ENCODE measurements at places on chromosomes 12 and 14. TPM values are rescaled to one million over a fixed set of nuclear protein-coding genes. Genes with fewer than 3 reads are reported as not detected.

Gene CIT
- total RNA-seq, result 44.1 TPM

Gene ZFYVE21
- total RNA-seq, result 52.5 TPM

Gene PELI2
- total RNA-seq, result 32.2 TPM

Gene ESPL1
- total RNA-seq, result 24.3 TPM

Gene ISCU
- total RNA-seq, result 69.7 TPM

Gene KRT74
- total RNA-seq, result not detected

Gene CLEC9A
- total RNA-seq, result not detected

GRCh38 chr14:106315436-106315835 lies 789.1 kb downstream of the TMEM121 start:
- no peak for DNase-seq

- DNase-seq, result no peak
Measured at GRCh38 chr12:51942501-51943000, 8.9 kb upstream of the ACVR1B start.

DNA sequence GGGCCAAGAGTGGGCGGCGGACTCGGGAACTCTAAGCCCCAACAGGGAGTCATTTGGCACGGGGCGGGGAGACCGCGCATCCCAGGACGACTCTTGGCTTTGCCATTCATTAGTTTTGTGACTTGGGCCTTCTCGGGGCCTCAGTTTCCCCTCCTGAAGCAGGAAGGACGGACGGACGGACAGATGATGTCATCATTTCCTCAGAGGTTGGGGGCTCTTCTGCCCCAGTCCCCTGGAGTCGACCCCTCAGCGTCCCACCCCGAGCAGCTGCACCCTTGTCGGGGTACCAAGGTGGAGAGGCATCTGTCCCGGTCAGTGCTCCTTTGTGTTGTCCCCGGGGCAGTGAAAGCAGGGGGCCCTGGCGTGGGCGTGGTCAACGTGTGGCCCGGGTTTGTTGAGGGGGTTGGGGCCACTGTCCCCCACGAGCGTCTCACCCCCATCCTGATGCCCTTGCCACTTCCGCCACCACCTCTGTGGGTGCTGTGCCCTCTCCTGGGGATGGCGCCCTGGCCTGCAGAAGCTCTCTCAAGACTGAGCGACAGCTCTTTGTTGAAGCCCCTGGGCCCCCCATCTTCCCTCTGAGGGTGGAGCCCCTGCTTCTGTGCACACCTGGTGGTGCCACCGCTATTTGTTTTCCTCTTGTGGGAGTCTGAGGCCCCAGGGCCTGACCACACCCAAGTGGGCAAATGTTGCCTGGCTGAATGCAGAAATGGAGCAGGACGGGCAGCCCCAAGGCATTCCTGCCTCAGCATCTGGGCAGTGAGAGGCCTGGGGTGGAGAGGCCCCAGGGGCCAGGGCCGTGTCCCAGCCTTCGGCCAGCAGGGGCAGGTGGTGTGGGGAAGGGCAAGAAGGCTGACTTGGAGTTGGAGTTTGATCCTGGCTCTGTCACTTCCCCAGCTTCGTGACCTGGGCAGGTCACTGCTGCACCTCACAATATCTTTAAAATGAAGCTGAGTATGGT lies 896 bp downstream of the HHIPL1 start:
- no peak for DNase-seq

DNA sequence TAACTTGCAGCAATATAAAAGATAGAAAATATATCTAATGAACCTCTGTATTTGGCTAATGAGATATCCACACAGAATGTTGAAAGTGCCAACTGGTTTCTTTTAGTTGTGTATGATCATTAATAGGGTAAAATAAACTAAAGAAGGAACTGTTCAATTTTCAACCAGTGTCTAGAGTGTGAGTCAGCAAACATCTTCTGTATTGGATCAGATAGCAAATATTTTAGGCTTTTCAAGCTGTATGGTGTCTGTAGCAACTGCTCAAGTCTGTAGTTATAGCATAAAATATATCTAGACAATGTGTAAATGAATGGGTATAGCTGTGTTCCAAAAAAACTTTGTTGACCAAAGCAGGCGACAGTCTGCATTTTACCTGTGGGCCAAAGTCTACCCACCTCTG lies 23.5 kb upstream of the NOVA1 start:
- no peak for DNase-seq

DNA sequence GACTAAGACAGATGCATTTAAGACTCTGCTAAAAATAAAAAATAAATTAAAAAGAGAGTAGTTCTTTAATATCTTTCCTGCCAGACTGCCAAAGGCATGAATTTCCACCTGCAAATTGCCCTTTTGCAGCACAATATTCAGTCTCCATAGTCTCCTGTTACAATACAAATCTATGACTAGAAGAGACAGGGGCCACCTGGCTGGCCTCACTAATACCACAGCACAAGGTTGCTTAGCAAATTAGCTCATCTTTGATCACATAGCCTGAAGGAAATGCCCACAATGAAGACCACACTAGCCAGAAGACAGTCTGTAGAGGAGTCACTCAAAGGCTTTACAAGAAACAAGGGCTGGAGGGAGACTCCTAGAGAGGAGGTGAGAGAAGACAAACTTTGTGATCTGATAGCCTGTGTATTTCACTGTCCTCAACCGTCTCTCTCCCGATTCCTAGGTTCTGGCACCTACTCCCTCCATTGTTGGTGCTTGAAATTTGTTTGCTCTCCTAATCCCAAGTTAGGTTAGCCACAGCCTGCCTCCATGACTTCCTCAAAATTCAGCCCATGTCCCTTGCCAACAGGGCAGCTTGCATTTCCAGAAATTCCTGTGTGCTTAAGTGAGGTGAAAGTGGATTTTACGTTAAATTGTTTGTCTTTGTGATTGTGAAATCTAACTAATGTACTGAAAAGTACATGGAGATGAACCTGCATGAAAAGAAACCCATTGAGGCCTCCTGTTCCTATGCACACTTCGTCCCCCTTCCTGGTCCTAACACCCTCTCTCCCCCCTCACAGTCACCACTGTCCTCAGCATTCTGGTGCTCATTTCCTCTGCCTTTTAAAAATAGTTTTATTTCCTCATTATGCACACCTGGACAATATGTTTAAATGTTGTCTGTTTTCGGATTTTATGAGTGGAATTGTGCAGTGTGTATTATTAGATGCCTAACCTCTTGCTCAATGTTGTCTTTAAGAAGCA lies 88.7 kb upstream of the PLXNC1 start:
- no peak for DNase-seq

- no peak for DNase-seq
Measured at GRCh38 chr14:52327374-52328226, 13.5 kb downstream of the PTGER2 start.

DNA sequence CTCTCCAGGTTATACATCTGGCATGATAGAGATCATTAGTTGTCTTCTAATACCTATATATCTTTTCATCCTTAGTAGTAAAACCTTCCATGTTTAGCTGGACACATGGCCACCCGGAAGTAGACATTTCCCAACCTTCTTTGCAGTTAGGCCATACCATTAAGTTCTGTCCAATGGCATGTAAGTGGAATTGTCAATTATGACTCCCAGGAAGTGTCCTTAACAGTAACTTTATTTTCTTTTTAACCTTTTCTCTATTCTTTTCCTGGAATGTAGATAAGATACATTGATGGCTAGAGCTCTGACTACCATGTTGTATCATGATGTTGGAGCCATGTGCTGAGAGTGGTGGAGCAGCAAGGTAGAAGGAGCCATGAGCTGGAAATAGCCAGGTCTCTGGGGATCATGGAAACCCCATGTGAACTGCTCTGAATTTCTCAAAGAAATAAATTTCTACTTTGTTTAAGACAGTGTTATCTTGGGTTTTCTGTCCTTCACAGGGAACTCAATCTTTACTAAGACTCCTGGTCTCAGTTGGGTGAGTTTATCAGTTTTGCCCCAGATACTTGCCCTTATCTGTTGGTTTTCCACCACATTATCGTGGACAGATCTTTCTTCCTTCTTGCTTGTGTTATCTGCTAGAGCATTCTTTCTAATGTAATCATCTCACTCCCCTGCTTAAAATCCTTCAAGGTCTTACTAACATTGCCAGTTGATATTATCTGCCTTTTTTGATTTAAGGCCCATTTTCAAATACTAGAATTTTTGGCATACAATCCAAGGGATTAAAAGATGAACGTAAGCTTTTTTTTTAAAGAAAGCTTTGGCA lies 5.1 kb upstream of the LTA4H start:
- DNase-seq, result no peak

GRCh38 chr14:102532204-102532658 lies 22.7 kb upstream of the ANKRD9 start:
- DNase-seq, result no peak

DNA sequence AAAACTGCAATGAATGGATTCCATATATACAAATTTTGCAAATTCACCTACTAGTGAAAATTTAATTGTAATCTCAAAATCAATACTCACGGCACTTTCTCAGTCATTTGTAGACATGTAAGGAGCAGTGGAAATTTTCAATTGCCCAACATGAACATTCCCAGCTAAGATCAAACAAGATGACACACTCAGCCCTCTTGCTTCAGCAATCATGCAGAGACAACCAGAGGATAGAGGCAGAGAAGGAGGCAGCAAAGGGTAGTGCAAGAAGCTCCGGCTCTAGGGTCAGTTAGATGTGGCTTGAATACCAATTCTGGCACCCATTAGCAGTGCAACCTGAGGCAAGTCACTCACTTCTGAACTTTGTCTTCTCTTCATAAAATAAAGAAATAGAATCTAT lies 91.5 kb upstream of the SLC35F4 start:
- no peak for DNase-seq

GRCh38 chr12:94266796-94267536 lies 118.6 kb downstream of the PLXNC1 start:
- DNase-seq, result no peak

DNA sequence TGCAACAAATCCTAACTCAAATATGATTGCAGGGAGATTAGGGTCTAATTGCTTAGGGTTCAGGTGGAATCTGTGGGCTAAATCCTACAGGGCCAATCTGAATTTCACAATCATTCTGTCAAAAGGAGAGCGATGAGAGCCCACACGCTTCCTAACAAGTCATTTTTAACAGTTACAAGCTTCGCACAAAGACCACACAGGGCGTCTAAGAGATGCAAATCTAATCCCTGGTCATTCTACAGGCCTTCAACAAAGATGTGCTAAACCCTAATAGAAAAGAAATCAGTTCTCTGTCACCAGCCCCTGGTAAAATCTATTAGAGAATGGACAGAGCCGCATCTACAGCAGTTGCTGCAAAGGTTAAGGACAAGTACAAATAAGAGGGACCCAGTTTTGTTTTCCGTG lies 15.3 kb downstream of the NKX2-1 start:
- DNase-seq, result no peak

GRCh38 chr14:76051717-76052465 lies 66.3 kb downstream of the IFT43 start:
- DNase-seq, result no peak

DNA sequence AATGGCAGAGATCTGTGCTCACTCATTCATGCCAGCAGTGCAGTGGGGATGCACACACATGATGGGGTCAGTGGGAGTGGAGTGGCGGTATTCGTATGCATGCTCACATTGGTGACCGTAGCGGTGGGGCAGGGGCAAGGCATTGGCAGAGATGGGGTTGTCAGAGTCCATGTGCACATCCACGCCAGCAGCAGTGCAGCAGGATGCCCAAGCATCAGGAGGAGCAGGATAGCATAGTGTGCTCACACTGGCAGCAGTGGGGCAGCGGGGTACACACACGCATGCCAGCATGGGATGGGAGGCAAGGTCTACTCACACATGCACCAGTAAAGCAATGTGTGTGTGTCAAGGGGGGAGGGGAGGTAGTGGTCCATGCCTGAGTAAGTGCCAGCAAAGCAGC lies 89.4 kb upstream of the GARIN6 start:
- DNase-seq, result no peak

- no peak for DNase-seq
Measured at GRCh38 chr12:107533218-107533617, 152.4 kb upstream of the PWP1 start.

GRCh38 chr12:123094349-123095077 lies 56.4 kb downstream of the PITPNM2 start:
- no peak for DNase-seq

DNA sequence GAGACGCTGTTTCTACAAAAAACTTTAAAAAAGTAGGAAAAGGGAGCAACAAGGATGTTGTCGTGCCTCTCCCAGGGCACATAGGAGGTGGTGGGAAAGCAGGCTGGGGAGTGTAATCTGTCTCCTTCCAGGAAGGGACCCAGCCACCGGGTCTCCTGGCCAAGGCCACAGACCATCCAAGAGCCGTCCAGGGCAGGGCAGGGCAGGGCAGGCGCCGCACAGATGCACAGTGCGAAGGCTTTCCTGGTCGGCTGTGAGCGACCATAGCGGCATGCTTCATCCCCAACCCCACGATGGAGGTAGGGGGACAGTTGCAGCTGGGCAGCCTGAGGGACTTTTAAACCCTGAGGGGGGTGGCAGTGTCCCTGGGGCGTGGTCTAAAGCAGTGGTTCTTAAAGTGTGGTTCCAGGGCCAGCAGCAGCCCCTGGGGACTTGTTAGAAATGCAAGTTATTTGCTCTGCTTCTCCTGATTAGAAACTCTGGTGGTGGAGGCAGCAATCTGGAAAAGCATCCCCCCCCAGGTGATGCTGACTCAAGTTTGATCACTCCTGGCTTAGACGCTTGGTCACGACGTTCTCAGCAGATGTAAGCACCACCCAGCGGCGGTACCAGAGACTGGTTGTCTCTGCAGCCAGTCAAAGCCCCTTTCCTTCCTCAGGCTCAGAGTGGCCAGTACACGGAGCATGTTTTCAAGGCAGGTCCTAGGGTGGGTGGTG lies 197.4 kb upstream of the PRMT8 start:
- DNase-seq, result no peak

DNA sequence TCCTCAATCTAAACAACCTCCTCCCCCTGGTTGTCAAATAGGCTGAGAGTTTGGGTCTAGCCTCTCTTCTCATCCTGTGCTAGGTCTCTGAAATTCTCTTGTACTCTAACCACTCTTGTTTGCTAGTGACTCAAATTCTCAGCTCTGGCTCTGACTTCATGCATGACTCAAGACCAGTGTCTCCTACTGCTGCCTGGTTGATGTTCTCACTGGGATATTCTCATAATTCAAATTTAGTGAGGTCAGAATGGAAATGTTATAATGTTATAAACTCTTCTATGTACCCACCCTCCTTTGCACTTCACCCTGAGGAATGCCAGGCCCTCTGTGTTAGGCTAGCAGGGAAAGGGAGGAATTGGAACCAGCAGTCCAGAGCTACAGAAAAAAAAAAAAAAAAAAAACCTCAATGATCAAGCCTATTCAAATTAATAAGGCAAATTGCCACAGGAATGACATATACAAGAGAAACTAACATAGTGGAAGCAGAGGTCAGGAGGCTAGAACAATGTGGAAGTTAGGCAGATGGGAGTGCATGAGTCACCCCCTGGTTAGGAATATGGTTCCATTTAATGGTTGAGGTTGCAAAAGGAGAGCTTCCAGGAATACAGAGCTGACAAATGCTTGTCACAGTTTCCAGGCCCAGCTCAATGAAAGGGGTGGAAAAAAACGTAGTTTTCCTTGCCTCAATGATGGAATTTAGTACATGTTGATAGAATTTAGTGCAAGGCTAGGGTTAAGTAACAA lies 459.5 kb downstream of the RMST start:
- DNase-seq, result no peak

- DNase-seq, result no peak
Measured at GRCh38 chr14:83764656-83765599, 1765.0 kb upstream of the FLRT2 start.

GRCh38 chr12:70853326-70853725 lies 67.2 kb downstream of the PTPRR start:
- DNase-seq, result no peak

GRCh38 chr14:104544362-104544961 lies 35.1 kb upstream of the C14orf180 start:
- DNase-seq, result no peak

- no peak for DNase-seq
Measured at GRCh38 chr12:95637471-95638155, 86.3 kb upstream of the USP44 start.
